ENCODE measurements at places on chromosomes 12 and 14.

- DNase-seq = no peak
These were observed 64.4 kb downstream of the TTLL5 start for GRCh38 chr14:75725481-75725880.

GRCh38 chr12:31323391-31324115 lies 2.4 kb downstream of the SINHCAF start:
- DNase-seq = peak; percentile 88

DNA sequence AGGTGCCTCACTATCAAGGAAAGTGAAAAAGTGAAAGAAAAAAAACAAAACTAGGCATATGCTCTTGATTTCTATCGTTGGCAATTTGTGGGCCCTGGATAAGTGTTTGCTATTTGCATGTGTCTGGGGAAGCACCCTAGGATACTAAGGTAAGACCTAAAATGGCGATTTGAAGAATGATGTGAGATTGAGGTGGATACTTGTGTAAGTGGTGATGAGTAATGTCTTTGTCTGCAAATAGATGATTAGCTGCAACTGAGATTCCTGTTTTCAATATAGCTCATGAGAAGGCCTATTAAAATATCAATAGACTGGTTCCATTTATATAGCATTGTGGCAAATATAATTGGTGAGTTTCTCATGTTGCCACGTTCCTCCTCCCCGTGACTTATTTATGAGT lies 261.7 kb downstream of the NEDD1 start:
- DNase-seq = peak; percentile 60

GRCh38 chr12:123715195-123715594 lies 3.0 kb downstream of the ATP6V0A2 start:
- no peak for DNase-seq

- DNase-seq = no peak
These were observed 87.0 kb downstream of the ERC1 start for GRCh38 chr12:1078002-1078401.

GRCh38 chr14:28157887-28158791 lies 608.4 kb upstream of the FOXG1 start:
- DNase-seq = no peak

Measured in NCI-H1417 (cell line).